A172 (cell line): ENCODE measurements at places on chromosomes 7 and 10. TPM values are rescaled to one million over a fixed set of nuclear protein-coding genes. Genes with fewer than 3 reads are reported as not detected.

The AKR1B15 gene
- not detected in 2 replicates for total RNA-seq

The EPHA1 gene
- 0.03 TPM in 1 of 2 replicates, not detected in the other for total RNA-seq

The EBF3 gene
- not detected in 2 replicates for total RNA-seq

The HTR5A gene
- total RNA-seq = not detected in 2 replicates

The PLXDC2 gene
- total RNA-seq = 7.0 and 21.8 TPM in 2 replicates

GRCh38 chr7:152571068-152571467 lies 104.9 kb downstream of the XRCC2 start:
- no peak for DNase-seq

- peak; percentile 18 for DNase-seq
Measured at GRCh38 chr10:57579926-57580325, 687.8 kb downstream of the IPMK start.

DNA sequence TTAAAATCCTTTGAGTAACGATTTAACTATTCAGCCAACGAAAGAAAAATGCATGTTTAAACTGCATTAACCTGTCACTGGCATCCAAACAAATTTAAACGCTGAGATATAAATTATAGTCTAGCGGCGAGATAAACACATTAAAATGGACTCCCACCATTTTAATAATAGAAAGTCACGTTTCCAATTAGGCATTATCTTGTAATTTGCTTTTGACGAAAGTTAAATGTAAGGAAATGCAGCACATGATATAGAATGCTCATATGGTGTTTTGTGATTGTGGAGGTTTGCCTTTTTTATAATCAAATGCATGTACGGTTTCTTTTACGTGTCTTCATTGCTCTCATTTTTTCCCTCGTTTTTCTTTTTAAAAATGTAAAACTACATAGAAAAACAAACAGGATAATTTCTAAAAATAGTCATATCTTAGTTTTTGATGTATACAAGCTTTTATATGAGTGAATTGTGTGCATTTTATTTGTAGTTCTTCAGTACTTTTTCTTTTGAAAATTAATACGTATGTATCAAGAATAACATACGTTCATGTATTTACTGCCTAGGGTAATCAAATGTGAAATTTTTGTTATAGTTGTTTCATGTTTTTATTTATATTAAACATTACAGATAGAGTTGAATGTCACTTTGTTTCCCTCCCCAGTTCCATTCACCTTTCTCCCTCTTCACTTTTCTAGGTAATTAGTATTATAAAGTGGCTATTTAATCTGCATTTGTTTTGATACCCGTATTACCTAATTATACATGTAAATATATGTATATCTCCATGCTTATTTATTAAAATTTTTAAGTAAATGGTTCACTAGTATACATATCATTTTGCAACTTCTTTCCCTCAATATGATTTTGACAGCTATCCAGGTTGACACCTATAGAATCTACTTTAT lies 1.1 kb upstream of the KLF14 start:
- DNase-seq = no peak

- no peak for DNase-seq
Measured at GRCh38 chr7:96479015-96479645, 157.2 kb upstream of the SLC25A13 start.

DNA sequence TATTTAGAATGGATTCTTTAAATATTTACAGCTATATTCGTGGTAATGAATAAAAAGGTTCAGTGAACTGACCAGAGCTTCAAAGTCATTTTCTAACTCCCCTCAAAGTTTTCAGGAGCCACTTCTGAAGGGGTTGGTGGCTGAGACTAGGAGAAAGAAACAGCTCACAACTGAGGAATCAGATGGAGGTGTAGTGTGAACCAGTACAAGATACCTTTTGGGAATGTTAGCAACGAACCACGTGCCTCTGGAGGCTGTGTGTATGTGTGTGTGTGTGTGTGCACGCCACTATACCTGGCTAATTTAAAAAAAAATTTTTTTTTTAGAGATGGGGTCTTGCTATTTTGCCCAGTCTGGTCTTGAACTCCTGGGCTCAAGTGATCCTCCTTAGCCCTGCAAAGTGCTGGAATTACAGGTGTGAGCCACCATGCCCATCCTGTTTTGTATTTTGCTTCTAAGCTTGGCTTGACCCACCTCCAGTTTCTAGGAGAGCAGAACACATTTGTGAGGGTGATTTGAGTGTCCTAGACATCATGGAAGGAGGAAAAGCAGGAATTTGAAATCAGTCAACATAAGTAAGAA lies 9.5 kb upstream of the TAF3 start:
- no peak for DNase-seq
